ENCODE measurements at places on chromosomes 3 and 15.

GRCh38 chr3:14391033-14391432, 11.4 kb upstream of the SLC6A6 start:
- no peak for DNase-seq

GRCh38 chr3:179297971-179298725, 24.7 kb upstream of the ZNF639 start:
- DNase-seq = no peak

GRCh38 chr3:141429371-141430035, 57.3 kb upstream of the RASA2 start:
- no peak for DNase-seq

- no peak for DNase-seq
Observed at GRCh38 chr3:55893045-55893664, 406.0 kb upstream of the WNT5A start.

DNA sequence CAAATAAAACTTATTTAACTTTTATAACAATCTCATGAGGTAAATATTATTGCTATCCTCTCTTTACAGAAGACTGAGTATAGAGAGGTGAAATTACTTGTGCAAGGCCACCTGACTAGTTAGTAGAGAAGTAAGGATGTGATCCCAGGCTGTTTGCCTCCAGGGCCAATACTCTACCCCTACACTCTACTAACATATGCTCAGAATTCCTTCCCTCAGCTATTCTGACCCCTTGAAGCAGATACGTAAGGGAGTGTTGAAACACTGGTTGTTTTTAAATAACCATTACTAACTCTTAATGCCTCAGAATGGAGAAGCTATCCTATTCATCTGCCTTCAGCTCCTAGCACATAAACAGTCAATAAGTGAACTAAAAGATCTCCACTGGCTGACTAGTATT, 24.1 kb downstream of the CSTA start:
- DNase-seq = no peak

- DNase-seq = no peak
Observed at GRCh38 chr15:51160484-51160883, 65.8 kb upstream of the TNFAIP8L3 start.

GRCh38 chr3:112557976-112558375, 3.8 kb downstream of the ATG3 start:
- no peak for DNase-seq

- no peak for DNase-seq
Observed at GRCh38 chr15:39579487-39580116, 1.3 kb upstream of the THBS1 start.

GRCh38 chr3:71088019-71088708, 495.4 kb downstream of the FOXP1 start:
- no peak for DNase-seq

- DNase-seq = no peak
Observed at GRCh38 chr3:166877971-166878370, 502.1 kb downstream of the ZBBX start.

GRCh38 chr3:64225695-64226499, 631 bp upstream of the PRICKLE2 start:
- no peak for DNase-seq

DNA sequence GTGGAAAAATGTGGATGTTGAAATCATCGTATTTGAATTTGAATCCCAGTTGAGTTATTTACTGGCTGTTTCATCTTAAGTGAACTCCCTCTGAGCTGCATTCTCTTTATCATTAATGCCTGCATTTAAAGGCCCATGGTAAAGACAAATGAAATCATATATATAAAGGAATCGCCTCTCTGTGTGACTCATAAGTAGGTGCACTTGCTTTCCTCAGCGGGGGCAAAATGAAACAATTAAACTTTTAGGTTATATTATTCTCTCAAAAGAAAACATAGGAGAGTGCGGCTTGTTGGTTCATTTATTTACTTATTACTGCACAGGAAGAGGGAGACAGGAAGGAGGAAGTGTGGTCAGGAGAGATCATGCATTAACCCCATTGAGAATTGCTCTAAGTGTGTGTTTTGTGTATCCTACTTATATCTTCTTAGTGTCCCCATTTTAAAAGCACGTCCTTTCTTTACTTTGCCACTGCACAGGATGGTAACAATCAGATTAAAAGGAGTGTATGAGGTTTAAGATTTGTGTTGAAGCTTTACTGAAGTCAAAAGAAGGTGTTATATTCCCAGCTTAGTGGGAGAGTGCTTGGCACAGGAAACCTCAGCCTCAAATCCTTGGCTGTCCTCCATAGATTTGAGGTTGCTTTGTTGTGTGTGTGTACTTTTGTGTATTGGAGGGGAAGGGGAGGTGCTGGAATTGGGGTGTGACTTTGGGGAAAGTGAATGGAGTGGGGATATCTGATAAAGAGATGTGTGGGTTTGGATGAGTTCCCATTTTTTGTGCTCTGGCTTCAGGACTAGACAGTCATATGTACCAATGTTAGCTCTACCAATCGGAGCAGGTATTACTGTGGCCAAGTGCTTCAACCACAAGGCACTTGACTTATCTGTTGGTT, 595.8 kb upstream of the NR2F2 start:
- DNase-seq = no peak

DNA sequence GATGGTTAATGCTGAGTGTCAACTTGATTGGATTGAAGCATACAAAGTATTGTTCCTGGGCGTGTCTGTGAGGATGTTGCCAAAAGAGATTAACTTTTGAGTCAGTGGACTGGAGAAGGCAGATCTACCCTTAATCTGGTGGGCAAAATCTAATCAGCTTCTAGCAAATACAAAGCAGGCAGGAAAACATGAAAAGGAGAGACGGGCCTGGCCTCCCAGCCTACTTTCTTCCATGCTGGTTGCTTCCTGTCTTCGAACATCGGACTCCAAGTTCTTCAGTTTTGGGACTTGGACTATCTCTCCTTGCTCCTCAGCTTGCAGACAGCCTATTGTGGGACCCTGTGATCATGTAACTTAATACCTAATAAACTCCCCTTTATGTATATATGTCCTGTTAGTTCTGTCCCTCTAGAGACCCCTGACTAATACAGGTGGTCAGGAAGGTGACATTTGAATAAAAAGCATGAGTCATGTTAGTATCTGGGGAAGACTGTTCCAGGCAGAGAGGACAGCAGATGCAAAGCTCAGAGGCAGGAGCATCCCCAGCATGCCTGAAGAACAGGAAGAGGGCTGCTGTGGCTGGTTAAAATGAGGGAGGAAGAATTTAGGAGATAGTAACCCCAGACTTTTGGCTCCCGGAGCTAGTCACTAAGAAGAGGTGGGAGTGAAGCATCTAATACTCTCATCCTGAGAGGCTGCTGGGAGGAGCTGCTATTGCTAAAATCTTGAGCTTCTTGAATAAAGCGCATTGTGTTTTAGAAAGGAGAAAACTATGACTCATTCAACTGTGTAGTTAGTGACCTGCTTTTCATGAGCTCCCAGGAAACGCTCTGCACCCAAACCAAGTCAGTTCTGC, 207.4 kb upstream of the HES1 start:
- DNase-seq = no peak

GRCh38 chr15:56715220-56715619, 18.1 kb downstream of the ZNF280D start:
- no peak for DNase-seq

GRCh38 chr3:89278302-89279025, 171.0 kb downstream of the EPHA3 start:
- no peak for DNase-seq

DNA sequence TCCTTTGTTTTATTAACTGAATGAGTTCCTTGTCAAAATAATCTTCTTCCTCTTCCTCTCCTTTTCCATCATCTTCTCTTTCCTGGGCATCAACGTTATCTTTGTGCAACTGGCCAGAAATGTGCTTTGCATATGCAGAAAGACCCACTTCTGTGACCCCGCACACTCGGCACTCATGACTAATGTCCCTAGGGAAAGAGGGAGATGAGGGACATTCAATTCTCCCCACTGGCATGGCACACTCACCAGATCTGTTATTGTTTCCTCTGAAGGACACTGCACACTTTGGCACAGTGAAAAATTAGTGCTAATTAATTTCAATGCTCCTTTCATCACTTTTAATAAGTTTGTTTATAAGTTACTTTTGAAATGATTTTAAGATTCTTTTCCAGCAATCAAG, 34.0 kb downstream of the ZNF106 start:
- DNase-seq = no peak

- DNase-seq = no peak
Observed at GRCh38 chr3:48404440-48405342, 25.2 kb downstream of the PLXNB1 start.

- DNase-seq = no peak
Observed at GRCh38 chr15:75723171-75723846, 10.7 kb upstream of the CSPG4 start.

DNA sequence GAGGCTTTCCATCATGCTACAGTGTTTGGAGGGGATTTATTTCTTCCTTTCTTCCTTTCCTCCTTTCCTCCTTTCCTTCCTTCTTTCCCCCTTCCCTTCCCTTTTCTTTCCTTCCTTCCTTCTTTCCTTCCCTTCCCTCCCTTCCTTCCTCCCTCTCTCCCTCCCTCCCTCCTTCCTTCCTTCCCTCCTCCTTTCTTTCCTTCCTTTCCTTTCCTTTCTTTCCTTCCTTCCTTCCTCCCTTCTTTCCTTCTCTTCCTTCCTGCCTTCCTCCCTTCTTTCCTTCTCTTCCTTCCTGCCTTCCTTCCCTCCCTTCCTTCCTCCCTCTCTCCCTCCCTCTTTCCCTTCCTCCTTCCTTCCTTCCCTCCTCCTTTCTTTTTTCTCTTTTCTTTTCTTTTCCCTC, 127.2 kb downstream of the EPHA3 start:
- no peak for DNase-seq

DNA sequence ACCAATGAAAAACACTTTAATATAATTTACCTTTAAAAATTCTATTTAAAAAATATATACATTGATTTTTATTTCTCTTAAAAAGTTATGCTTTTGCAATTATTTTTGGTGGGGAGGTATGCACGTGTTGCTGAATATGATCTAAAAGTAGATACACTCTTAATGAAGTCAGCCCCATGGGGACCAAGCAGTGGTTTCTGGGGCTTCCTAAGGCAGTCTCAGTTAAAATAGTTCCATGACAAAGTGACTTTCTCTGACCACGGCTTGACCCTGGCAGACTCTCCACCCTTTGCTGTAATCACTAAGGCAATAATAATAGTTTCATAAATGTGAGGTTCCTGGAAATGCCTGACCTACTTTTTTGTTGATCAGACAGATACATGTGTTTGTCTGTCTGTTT, 50.4 kb downstream of the CCR4 start:
- no peak for DNase-seq

- DNase-seq = no peak
Observed at GRCh38 chr3:171672124-171672523, 138.2 kb downstream of the PLD1 start.

Measured in CD8-positive, alpha-beta memory T cell (primary cell).